G401 (cell line): ENCODE measurements at places on chromosomes 12 and 14.
A peak's percentile ranks its signal among the peaks of the same experiment; 100 is the strongest.

GRCh38 chr14:70009961-70010360 is 130.7 kb downstream of the SMOC1 start:
- DNase-seq = no peak

DNA sequence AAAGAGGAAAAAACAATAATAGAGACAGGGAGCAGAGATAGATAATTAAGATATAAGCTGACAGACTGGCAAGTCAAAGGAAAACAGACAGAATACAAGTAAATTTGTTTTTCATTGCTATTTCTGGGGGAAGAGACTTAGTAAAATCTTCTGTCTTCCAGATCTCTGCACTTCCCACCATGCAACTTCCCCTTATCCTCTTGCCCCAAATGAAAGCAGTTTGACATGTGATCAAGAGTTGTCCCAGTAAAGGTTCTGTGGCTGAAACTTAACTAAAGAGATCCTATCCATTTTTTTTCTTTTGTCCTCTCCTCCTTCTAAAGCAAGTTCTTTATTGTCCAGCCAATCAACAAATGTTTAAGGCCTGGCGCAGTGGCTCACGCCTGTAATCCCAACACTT is 1.5 kb upstream of the MLF2 start:
- DNase-seq = no peak

GRCh38 chr12:112386726-112387125 is 4.5 kb upstream of the HECTD4 start:
- DNase-seq = no peak

- peak; percentile 73 for DNase-seq
These were observed 99.9 kb downstream of the BCAT1 start for GRCh38 chr12:24848941-24849477.

- no peak for DNase-seq
These were observed 54.4 kb upstream of the BMP4 start for GRCh38 chr14:54010981-54011380.

DNA sequence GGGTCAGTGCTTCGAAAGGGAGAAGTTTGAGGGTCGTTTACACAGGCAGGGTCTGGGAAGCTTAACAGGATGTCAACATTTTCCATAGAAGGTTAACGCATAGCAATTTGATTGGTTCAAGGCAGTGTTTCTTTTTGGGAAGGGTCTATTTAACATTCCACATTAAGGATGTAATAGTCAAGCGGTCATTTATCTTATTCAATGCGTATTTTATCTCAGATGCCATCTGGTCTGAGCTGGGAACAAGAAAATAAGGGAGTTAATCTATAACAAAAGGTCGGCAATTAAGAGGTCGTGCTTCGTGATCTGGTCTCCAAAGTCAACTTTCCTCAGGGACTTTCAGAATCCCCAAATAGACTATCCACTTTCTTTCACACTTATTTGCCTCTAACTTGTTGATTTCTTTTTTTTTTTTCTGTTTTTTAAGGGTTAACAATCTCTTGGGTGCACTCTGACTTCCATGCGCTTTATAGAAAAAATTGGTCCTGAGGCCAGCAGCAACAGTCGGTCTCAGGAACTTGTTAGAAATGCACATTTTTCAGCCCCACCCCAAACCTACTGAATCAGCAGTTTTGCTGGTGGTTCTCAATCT is 550 bp upstream of the RESF1 start:
- no peak for DNase-seq

DNA sequence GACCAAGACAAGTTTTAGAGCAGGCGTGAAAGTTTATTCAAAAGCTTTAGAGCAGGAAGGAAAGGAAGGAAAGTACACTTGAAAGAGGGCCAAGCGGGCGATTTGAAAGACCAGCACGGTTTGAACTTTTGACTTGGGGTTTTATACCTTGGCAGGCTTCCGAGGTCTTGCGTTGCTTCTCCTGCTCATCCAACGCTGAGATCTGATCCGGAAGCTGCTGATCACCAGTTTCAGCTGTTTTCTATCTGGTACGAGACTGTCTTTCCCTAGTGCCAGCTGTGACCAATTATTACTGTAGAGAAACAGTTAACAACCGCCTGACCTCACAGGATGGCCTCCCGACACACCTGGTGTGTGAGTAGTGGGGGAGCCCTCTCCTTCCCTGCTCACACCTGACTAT is 20.6 kb upstream of the SNRPF start:
- no peak for DNase-seq

- no peak for DNase-seq
These were observed 70.8 kb downstream of the WDR20 start for GRCh38 chr14:102210421-102211042.

GRCh38 chr12:89540586-89540985 is 14.7 kb upstream of the POC1B start:
- no peak for DNase-seq

- peak; percentile 51 for DNase-seq
These were observed 8.1 kb upstream of the IRF2BPL start for GRCh38 chr14:77036484-77037214.

DNA sequence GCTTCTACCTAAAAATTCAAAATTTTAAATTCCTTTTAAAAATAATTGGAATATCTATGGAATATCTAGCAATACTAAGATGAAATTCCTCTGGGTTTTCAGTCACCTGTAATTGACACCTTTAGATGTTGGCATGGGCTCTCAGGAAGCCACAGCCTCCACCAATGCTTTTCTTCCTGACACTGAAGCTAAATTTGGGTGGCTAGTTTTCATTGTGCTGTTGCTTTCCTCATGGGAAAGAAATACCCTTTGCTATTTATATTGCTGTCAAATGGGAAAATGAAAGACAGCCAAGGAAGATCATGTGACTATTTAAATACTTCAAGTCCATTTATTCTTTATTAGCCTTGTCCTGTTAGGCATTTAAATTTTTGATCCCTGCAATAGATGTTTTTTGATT is 313.0 kb downstream of the NAV3 start:
- DNase-seq = no peak

DNA sequence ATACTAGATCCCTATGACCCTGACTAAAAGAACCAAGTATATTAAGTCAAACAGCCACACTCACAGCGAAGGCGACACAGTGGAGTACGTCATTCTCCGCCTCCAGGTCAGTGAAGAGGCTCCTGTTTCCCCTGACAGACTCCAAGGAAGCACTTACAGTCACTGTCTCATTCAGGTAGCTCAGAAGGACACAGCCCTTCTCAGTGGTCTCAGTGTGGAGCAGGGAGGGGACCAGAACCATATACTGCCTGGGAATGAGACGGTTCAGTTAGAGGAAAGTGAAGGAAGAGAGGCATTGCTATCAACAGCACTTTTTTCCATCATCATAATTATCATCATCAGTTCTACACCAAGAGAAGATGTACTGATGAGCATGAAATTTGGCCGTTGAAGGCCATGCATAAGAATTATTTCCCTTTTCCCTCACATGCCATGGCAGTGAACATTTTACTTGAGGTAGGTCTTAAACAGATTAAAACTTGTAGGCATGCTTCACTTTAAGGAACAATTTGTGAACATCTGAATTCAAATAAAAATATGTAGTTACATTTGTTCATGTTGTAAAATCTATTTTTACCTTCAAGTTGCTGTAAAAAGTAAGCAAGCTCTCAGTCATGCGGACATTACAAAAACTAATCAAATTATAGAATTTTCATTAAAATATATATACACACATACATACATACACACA is 2.3 kb downstream of the A2M start:
- no peak for DNase-seq

GRCh38 chr14:21923820-21924219 is 250.2 kb upstream of the OR4E1 start:
- no peak for DNase-seq

DNA sequence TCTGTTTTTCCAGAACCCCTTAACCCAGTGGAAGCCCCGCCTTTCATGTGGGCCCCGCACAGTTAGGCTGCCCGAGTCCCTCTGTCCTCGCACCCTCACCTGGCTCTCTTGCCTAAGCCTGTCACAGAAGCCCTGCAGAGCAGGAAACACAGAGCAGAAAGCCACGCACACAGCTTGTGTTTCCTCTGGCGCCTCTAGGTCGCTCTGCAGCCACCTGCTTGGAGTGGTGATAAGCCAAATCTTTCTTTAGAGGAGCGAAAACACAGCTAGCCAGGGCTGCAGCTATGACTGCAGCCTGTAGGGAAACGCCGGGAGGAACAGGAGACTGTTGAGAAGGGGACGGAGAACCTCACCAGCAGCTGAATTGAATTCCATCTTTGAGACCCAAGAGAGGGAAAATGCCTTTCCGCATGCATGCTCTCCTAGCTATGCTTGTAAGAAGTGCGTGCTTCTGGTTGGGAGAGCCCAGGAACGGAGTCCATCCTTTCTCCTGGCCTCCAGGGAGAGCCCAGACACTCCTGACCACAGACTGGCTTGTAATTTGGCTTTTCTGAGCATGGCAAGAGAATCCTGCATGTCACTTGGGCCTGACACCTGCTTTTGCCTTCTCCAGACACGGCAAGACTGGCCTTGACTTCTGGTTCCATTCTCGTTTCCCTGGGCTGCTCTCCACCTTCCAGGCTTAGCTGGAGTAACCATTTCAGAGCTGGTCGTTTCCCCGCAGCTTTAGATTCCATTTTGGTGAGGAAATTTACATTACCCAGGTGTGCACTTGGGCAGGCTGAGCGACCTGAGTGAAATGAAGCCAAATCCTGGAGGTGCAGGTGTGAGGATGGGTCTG is 301.6 kb downstream of the CACNA1C start:
- peak; percentile 93 for DNase-seq
